ELR (cell line): ENCODE measurements at places on chromosomes 12 and 14.

DNA sequence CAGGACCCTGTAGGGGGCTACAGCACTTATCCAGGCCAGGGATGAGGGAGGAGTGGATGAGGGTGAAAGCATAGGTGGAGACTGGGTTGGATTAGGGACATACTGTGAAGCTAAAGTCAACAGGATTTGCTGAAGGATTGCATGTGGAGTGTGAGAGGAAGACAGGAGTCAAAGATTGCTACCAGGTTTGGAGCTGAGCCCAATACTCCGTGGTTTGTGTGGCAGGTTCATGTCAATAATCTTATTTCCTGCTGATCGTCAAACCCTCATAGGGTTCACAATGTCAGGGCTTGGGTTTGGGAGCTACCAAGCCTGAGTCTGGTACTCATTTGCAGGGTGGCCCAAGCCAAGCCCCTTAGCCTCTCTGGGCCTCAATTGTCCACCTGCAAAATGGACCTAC, 77.1 kb upstream of the PLXNC1 start:
- DNase-seq, result no peak

DNA sequence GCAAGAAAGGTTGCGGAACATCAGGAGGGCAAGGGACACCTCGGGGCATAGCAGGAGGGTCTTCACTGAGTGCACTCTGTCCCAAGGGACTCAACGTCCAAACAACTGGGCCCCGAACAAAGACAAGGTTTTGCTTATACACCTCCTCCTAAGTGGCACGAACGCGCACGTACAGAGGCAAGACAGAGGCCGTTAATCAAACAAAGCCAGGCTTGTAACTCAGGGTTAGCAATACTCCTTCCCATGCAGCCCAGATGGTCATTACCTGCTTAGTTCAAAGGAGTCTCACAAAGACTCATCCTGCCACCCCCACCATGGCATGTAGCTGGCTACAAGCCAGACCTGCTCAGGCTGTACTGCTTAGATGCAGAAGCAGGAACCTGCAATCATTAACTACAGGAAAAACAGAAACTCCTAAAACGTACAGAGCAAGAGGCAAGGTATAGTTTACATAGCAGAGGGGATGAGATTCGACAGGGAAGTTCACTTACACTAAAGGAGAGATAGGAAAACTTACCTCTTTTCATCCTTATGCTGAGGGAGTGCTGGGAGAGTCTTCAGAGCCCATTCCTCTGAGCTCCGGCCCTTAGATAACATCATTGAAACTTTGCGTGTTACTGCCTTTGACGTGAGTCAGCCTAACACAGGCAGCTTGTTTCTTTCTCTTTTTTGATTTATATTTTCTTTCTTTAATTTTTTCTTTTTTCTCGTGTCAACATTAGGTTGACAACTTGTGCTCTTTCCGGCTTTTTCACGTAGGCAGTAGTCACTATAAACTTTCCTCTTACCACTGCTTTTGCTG, 1319.1 kb downstream of the TMEM121 start:
- no peak for DNase-seq

DNA sequence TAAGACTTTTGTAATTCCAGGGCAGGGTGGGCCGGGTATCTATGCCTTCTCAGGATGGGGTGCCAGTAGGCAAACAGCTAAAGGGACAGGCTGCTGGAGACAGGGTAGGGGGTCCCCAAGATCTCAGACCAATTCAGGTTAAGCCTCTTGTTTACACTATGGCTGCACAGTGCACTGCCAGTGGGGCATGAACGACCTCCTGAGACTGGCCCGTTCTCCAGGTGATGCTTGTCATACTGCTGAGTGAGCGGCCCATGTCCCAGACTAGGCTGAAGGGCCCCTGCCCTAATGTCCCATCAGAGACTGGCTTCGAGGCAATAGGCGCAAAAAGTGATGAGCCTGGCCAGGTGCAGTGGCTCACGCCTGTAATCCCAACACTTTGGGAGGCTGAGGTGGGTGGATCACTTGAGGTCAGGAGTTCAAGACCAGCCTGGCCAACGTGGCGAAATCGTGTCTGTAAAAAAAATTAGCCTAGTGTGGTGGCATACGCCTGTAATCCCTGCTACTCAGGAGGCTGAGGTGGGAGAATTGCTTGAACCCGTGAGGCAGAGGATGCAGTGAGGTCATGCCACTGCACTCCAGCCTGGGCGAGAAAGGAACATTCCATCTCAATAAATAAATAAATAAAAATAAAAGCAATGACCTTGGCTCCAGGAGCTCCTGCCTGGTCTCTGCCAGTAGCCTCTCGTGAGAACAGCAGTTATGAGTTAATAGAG, 12.6 kb downstream of the SLC25A29 start:
- no peak for DNase-seq

DNA sequence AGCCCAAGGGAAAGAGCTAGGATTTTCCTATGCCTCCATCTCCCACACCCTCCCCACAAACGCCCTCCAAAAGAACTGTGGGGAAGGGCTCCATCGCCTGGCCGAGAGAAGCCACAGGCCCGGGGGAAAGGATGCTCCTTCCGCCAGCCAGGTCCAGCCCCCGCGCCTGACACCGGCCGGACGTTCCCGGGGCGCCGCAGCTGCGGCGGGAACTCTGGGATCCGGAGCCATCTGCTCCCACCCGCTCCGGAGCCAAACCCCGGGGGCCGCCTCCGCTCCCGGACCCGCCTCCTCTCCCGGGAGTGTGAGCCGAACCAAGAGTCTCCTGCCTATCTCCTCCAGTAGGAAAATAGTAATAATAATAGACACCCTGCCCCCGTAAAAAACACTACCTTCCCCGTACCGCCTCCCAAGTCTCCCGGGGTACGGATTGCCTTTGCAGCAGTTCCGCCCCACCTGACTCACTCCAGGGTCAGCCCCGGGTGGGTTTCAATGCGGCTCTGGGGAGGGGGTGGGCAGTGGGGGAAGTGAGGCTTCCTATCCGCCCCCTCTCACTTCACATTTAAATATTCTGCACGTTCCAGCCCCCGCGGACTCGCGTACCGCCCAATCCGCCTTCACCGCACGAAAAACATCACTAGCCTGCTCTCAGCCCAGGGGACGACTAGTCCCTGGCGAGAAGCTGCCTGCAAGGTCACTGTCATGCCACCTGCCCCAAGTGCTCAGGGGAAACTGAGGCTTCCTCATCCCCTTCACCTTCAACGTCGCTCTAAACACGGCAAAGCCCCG, 2.4 kb downstream of the AGAP2 start:
- peak; percentile 69 for DNase-seq

DNA sequence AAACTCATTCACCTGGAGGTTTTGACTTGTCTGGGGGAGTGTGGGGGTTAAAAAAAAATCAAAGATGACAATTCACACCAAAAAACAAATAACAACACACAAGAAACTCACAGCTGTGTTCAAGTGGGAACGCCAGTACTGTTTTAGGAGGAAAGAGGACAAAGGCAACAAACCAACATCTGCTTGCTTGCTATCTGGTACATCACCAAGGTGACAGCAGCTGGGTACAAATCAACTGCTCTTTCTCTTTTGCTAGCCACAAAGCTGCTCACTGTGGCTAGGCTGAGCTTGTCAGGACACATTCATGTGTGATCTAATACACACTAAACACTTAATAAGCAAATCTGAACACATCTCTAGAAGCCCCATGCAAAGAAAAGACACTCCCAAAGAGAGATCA, 128.0 kb upstream of the RAP1B start:
- no peak for DNase-seq

GRCh38 chr14:24243336-24243836, 963 bp upstream of the TINF2 start:
- DNase-seq, result peak; percentile 49

- DNase-seq, result no peak
Observed at GRCh38 chr12:103547929-103548328, 39.1 kb upstream of the STAB2 start.

DNA sequence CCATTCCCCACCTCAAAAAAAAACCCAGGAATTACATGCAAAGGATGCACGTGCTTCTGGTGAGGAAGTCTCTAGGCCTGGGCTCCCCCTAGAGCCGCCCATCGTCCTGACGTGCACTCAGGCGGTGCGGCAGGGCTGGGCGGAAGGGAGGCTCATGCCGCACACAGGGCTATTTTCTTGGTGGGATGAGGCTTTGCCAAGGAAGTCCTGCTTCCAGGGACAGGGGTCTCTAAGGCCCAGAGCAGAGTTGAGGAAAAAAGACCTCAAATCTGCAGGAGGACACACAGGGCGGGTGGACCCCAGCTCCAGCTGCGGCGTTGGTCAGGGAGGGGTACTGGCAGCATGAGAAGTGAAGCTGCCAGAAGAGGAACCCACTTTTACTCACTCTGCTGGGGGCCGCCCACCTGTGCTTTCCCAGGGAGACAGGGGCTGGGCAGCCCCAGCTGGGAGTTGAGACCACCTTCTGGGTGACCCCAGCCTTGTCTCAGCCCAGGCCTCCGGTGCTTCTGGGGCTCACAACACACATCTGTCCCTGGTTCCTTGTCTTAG, 4.2 kb downstream of the RHOF start:
- no peak for DNase-seq

DNA sequence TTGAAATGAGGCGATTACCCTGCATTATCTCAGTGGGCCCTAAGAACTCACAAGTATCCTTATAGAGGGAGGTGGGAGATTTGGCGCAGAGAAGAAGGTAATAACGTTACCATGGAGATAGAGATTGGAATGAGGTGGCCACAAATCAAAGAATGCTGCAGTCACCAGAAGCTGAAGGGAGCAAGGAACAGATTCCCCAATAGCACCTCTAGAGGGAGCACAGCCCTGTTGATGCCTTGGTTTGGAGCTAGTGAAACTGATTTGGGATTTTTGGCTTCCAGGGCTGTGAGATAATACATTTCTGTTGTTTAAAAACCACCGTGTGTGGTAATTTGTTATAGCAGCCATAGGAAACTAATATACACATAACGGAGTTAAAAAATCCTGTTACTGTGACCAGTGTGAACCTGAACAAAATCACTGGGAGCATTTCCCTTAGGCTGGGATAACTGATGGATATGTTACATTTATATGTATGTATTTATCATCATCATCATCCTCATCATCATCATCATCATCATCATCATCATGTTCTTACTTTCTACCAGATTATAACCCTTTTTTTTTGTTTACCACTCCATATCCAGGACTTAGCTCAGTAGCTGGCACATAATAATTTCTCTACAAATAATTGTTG, 100.3 kb downstream of the LIN7A start:
- DNase-seq, result peak; percentile 58
